Breast epithelium (tissue), 4 donors: ENCODE measurements at places on chromosomes 5 and 9. TPM values are rescaled to one million over a fixed set of nuclear protein-coding genes. Genes with fewer than 3 reads are reported as not detected.

- no peaks in the 10 kb centered on the region for H3K36me3 ChIP-seq
- H3K4me1 ChIP-seq: no peaks in the 10 kb centered on the region
- no peak overlapping the region for H3K4me3 ChIP-seq
- no peaks in the 10 kb centered on the region for H3K27me3 ChIP-seq
Measured at GRCh38 chr5:95870105-95870672, 47.7 kb upstream of the GLRX start.

PTPN3 gene
- total RNA-seq: 14.4 TPM

GRCh38 chr9:92720209-92720765 is 44.3 kb downstream of the BICD2 start:
- no peaks in the 10 kb centered on the region for H3K4me1 ChIP-seq
- no peak overlapping the region for H3K4me3 ChIP-seq
- no peak overlapping the region for H3K27ac ChIP-seq
- no peak for DNase-seq

DNA sequence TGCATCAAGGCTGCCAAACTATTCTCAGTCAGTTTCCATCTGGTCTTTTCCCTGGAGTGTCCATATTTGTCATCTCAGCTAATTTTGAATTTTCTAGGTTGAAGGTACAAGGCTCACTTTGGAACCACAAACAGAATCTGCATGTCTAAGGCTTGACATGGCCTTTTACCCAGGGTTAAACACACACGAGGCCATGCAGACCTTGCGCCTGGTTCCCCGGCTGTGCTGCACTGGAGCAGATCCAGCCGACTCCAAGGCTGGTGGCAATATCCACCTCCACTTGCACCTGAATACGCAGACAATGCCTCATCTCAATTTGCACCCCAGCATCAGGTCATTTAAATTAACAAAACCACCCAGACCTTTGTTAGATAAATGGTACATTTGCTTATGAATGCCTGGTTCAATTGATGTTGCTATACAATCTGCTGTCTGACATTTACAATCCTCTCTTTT is 276.2 kb downstream of the HSPA4 start:
- H3K4me1 ChIP-seq: no peaks in the 10 kb centered on the region
- H3K4me3 ChIP-seq: no peak overlapping the region
- no peak overlapping the region for H3K27ac ChIP-seq
- no peaks in the 10 kb centered on the region for H3K27me3 ChIP-seq
- DNase-seq: no peak

DNA sequence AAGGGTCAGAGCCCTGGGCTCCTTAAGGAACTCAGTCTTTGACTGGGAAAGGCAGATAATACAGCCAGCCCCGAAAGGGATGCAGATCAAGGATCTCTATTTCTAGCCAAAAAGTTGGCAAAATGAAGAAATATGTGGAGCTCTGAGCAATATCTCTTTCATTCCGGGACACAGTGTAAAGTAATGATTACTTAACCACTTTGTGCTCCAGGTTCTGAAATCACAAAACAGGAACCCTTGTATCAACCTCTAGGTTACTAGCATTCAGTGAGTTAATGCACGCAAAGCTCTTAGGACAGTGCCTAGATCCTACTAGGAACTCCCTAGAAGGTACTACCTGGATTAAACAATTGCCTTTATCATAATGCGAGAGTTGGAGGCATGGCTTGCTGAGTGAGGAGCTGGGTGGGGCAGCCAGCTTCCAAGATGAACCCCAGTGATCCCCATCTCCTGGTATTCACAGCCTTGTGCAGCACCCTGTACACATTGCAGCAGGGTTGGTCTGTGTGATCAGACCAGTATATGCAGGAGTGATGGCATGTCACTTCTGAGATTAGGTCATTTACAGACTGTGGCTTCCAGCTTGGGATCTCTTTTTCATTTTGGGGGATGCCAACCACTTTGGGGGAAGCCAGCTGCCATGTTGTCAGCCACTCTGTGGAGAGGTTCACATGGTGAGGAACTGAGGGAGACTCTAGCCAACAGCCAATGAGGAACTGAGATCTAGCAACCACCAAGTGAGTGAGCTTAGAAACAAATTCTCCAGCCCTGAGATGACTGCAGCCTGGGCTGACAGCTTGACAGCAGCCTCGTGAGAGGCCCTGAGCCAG is 103.1 kb upstream of the SLC44A1 start:
- H3K4me1 ChIP-seq: peaks cover 4% of the 10 kb centered on the region
- H3K27ac ChIP-seq: no peak overlapping the region
- no peak overlapping the region for H3K4me3 ChIP-seq
- no peak for DNase-seq
- H3K36me3 ChIP-seq: no peaks in the 10 kb centered on the region

PDZD2 gene
- 17.7 TPM for total RNA-seq

DNA sequence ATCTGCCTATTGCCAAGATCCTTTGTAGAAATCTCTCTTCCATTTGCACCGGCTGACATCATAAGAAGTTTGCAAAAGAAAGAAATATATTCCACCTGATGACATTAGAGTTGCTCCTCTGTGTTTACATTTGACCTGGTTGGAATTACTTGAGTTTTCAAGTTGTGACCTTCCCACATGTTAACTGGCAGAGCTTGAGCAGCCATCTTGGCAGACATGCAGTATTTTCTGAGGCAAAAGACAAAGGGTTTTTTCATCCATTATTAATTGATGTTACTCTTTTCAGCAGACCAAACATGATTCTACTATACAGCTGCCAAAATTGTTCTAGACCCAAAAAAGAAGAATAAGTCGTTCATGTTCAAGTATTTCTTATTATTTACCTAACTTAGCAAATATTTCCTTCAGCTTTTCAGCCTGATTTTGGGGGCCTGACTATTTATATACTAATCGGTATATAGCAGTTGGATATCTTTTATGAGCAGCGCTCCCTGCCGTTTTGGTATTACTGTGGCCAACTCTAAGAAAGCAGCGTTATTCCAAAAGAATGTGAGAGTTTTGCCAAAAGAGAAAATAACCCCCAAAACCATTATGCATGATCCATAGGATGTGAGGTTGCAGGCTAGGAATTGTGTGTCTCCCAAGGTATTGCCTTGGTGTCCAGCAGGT is 212.9 kb downstream of the PBX3 start:
- H3K27me3 ChIP-seq: no peaks in the 10 kb centered on the region
- DNase-seq: no peak
- no peak overlapping the region for H3K4me3 ChIP-seq
- no peaks in the 10 kb centered on the region for H3K4me1 ChIP-seq

OR1L6 gene
- total RNA-seq: not detected

OR1J2 gene
- total RNA-seq: not detected

GARIN3 gene
- total RNA-seq: not detected

DNA sequence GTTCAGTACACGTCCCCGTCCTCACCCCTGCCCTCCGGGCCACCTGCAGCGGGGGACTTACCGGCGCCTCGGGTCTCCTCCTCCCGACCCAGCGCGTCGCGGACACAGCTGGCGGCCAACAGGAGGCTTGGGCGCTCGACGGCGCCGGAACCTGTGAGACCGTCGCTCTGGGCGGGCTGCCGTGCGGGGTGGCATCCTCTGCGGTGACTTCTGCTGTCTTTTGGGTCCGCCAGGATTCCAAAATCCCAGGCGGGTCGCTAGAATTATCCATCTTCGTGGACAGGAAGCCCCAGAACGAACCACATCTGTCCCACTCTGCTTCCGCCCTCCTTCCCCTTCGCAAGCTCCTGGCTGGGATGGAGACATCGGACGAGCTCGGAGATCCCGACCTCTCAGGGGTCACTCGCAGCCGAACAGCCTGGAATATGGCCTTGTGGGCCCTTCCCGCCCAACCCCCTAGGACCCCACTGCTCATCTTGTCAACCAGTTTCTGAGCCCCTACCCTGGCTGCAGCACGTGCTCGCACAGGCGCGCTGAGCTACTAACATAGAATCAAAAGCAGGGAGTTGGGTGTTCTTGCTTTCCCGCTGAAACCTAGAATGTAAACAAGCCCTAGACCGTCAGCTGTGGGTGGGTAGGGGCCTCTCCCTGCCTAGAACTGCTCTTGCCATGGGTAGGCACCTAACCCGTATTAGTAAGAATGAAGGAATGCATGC is 947 bp upstream of the MARCHF3 start:
- H3K27ac ChIP-seq: peak overlapping the region; percentile 84
- H3K4me3 ChIP-seq: peak overlapping the region; percentile 89
- DNase-seq: no peak
- H3K27me3 ChIP-seq: no peaks in the 10 kb centered on the region

DNA sequence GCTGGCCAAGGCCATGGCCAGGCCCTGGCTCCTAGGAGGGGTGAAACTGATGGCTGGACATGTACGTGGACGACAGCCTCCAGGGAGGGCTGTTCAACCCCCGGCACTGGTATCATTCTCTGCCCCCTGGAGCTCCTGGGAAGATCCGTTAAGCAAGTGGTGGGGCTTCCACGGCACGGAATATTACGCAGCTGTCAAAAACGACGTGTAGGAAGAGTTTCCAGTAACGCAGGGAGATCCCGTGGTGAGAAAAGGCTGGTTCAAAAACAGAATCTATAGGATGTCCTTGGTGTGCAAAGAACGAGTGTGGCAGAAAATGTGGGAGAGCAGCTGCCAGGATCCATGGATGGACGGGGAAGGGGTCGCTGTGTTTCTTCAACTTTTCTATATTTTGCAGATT is 36.3 kb upstream of the TMEM250 start:
- no peak for DNase-seq
- H3K27ac ChIP-seq: no peak overlapping the region
- no peaks in the 10 kb centered on the region for H3K27me3 ChIP-seq
- H3K4me1 ChIP-seq: no peaks in the 10 kb centered on the region

DNA sequence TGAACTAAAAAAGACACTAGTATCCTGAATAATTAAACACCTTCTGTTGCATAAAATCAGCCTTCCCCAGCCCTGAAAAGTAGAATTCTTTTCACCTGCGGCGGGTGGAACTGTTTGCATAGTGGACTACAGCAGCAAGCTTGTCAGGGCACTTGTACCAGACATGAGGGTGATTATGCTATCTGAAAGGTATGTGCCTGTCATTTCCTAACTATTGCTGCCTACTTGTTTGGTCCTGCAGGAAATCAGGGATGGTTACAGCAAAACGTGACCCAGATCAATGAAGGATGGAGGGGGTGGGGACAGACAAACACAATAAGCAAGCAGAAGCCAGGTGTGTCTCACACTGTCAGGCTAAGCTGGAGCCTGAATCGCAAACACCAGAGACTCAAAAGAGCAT is 385.6 kb downstream of the MLLT3 start:
- H3K27me3 ChIP-seq: no peaks in the 10 kb centered on the region
- H3K4me3 ChIP-seq: no peak overlapping the region
- no peaks in the 10 kb centered on the region for H3K36me3 ChIP-seq

KCNMB1 gene
- total RNA-seq: 6.6 TPM

DNA sequence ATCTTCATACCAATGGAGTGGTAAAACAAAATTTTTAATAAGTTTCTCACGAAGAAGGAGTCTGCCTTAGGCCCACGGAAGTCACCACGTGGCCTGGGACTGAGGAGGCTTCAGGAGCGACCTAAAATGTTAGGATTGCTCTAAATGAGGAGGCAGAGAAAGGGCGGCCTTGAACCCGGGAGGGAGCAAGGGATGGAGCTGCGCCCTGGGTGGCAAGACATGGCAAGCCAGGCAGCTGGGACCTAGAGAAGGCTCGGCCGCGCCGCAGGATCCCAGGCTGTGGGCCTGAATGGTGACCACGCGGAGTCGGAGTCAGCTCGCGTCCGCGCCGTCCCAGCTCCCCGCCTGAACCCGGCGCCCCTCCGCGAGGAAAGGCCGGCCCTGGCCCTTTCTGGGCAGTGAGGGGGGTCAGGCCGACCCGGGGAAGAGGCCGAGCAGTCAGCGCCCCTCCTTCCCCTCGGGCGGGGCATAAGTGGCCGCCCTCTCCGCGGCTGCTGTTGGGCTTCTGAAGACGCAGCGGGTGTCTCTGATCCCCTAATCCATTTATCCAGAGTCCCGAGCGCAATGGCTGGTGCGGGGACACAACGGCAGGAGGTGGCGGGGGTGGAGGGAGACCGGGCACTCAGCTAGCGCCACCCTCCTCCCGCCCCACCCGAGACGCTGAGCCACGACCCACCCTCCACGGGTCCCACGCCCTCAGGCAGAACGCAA is 10.6 kb downstream of the IRX1 start:
- no peaks in the 10 kb centered on the region for H3K4me1 ChIP-seq
- peaks cover 36% of the 10 kb centered on the region for H3K27me3 ChIP-seq

TMEM215 gene
- not detected for total RNA-seq

- no peak for DNase-seq
- H3K4me1 ChIP-seq: no peaks in the 10 kb centered on the region
- no peak overlapping the region for H3K4me3 ChIP-seq
Measured at GRCh38 chr5:28234356-28234968, 1196.1 kb upstream of the CDH9 start.

NFIB gene
- total RNA-seq: 237 TPM

GRCh38 chr5:107952450-107952849 is 281.7 kb upstream of the EFNA5 start:
- H3K36me3 ChIP-seq: no peaks in the 10 kb centered on the region
- no peaks in the 10 kb centered on the region for H3K27me3 ChIP-seq
- H3K27ac ChIP-seq: no peak overlapping the region
- no peak for DNase-seq

GRCh38 chr5:172943283-172943841 is 15.9 kb upstream of the RPL26L1 start:
- DNase-seq: no peak
- H3K36me3 ChIP-seq: no peaks in the 10 kb centered on the region
- no peaks in the 10 kb centered on the region for H3K27me3 ChIP-seq

- no peak overlapping the region for H3K4me3 ChIP-seq
- DNase-seq: no peak
- no peaks in the 10 kb centered on the region for H3K4me1 ChIP-seq
Measured at GRCh38 chr5:53956632-53957031, 353.7 kb downstream of the ARL15 start.

GRCh38 chr9:4674783-4675182 is 4.6 kb upstream of the CDC37L1 start:
- DNase-seq: no peak
- H3K4me1 ChIP-seq: no peaks in the 10 kb centered on the region
- no peaks in the 10 kb centered on the region for H3K36me3 ChIP-seq
- H3K27me3 ChIP-seq: no peaks in the 10 kb centered on the region

NTRK2 gene
- 25.9 TPM for total RNA-seq
